Gastroesophageal sphincter (tissue), 4 donors: ENCODE measurements at places on chromosomes 13 and 19.

DNA sequence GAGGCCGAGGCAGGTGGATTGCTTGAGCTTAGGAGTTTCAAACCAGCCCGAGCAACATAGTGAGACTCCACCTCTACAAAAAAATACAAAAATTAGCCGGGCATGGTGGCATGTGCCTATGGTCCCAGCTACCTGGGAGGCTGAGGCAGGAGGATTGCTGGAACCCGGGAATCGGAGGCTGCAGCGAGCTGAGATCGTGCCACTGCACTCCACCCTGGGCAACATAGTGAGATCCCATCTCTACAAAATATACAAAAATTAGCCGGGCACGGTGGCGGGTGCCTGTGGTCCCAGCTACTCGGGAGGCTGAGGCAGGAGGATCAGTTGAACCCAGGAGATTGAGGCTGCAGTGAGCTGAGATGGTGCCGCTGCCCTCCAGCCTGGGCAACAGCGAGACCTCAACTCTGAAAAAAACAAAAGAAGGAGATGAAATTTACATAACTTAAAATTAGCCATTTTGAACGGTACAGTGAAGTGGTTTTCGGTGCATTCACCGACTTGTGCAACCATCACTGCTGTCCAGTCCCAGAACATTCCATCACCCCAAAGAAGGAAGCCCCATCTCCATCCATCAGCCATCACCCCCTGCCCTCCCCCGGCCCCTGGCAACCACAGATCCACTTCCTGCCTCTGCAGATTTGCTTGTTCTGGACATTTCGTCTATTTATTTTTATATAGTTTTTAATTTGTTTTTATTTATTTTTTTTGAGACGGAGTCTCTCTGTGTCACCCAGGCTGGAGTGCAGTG is 1.6 kb upstream of the AZU1 start:
- ATAC-seq: no peak

DNA sequence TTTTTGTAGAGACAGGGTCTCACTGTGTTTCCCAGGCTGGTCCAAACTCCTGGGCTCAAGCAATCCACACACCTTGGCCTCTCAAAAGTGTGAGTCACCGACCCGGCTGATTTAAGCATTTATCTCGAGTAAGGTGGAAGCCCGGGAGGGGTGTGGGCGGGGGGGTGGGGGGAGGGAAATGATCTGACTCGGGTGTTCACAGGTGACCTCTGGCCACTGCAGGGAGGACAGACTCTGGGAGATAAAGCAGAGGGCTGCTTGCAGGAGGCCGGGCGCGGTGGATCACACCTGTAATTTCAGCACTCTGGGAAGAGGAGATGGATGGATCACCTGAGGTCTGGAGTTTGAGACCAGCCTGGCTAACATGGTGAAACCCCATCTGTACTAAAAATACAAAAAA is 7.9 kb downstream of the DENND1C start:
- no peak for ATAC-seq

GRCh38 chr13:93420206-93420605 is 193.6 kb downstream of the GPC6 start:
- ATAC-seq: no peak

GRCh38 chr13:21595546-21595822 is 8.5 kb downstream of the MICU2 start:
- no peak for ATAC-seq

DNA sequence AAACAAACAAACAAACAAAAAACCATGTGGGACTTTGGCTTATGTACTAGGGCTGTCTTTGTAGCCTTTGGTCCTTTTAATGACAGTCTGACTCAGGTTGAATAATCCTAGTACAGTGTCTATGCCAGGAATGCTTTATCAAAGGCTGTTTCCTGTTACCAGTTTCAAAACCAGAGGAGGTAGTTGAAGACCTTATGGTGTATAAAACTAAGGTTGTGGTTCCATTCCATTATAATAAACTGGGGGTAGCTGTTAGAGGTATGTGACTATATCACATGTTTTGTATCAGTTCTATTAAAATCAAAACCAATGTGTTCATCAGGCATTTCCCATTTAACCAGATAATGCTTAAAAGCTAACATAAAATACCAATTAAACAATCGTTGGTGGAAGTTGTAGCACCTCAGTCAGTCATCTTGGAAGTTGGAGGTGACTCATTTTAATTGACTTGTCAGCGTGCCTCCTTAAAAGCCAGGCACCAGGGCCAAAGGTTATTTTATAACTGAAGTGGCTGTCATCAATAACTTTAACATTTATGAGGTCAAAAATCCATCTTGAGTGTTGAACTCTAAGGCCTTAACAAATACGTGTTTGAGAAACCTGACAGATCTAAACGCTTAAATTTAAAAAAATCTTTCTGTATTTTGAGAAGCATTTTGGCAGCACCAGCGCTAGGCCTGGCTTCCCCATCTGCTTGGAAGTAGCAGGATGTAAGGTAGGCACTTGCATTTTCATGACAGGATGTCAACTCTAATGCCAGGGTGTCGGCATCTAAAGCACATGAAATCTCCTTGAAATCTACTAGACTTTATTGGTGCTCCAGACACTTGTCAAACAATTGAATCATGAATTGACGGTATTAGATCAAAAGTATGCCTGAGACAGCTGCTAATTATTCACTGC is 162.5 kb downstream of the LMO7 start:
- ATAC-seq: no peak
